ENCODE measurements at places on chromosomes 11 and 22.

GRCh38 chr11:126076641-126077040, 14.0 kb upstream of the CDON start:
- H3K36me3 ChIP-seq: no peaks in the 10 kb centered on the region
- no peak overlapping the region for H3K27ac ChIP-seq
- no peak overlapping the region for H3K4me3 ChIP-seq

GRCh38 chr11:124535552-124536232, 7.8 kb downstream of the OR8B12 start:
- H3K27me3 ChIP-seq: peaks cover 65% of the 10 kb centered on the region
- H3K27ac ChIP-seq: no peak overlapping the region
- no peak overlapping the region for H3K4me3 ChIP-seq
- no peak for DNase-seq
- no peaks in the 10 kb centered on the region for H3K4me1 ChIP-seq

DNA sequence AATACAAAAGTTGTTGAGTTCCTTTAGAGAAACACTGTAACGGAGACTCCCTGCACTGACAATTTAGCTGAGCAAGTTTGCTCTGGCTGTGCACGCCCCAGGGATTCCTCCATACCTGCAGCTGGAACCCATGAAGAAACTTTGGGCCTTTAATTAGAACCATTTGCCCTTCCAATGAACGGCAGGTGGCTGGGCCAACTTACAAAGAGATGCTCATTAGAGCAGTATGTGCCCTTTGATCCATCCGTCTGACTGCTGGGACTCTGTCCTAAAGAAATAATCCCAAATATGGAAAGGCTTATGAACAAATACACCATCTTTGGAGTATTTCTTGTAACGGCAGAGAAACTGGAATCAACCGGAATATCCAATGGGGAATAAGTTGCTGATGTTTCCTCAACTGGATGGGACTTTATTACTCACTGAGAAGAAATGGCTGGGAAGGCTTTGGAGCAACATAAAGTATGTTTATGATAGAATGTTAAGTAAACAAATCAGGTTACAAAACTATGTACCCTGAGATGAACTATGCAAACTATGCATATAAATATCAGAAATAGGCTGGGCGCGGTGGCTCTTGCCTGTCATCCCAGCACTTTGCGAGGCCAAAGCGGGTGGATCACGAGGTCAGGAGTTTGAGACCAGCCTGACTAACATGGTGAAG, 24.4 kb upstream of the FBLN1 start:
- no peaks in the 10 kb centered on the region for H3K36me3 ChIP-seq
- H3K4me3 ChIP-seq: no peak overlapping the region
- no peak overlapping the region for H3K27ac ChIP-seq
- DNase-seq: no peak
- H3K27me3 ChIP-seq: peaks cover 57% of the 10 kb centered on the region
- no peaks in the 10 kb centered on the region for H3K4me1 ChIP-seq

GRCh38 chr11:1271002-1271401, 38.4 kb downstream of the TOLLIP start:
- peaks cover 3% of the 10 kb centered on the region for H3K36me3 ChIP-seq
- H3K4me3 ChIP-seq: no peak overlapping the region
- H3K27me3 ChIP-seq: no peaks in the 10 kb centered on the region
- no peak for DNase-seq
- H3K27ac ChIP-seq: no peak overlapping the region

- DNase-seq: no peak
- H3K4me1 ChIP-seq: peaks cover 16% of the 10 kb centered on the region
- no peak overlapping the region for H3K4me3 ChIP-seq
- H3K36me3 ChIP-seq: no peaks in the 10 kb centered on the region
- H3K27ac ChIP-seq: no peak overlapping the region
- peaks cover 57% of the 10 kb centered on the region for H3K27me3 ChIP-seq
These were observed 13.0 kb upstream of the GLYATL1 start for GRCh38 chr11:58926251-58926650.

Data from central memory CD8-positive, alpha-beta T cell (primary cell).